ENCODE measurements at places on chromosomes 6 and 20.

GRCh38 chr6:163416557-163417253, 2.2 kb downstream of the QKI start:
- peak; percentile 87 for DNase-seq

DNA sequence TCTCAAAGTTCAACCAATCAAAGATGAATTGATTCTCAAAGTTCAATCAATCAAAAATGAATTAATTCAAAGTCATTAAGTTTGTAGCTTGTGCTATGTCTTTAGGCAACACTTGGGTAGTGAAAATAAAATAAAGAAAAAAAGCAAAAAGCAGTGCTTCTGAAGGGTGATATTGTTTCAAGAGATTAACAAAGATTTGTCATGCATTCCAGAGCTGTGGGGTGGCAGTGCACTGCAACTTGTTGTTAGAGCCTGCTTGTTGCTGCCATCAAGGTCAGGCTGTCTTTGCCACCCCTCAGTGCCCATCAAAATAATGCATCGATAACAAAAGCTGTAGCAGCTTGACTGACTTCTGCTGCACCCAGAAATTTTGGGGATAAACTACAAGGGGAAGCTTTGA, 128.6 kb downstream of the RNF144B start:
- no peak for DNase-seq

GRCh38 chr6:89963391-89963790, 69.1 kb downstream of the GJA10 start:
- peak; percentile 49 for DNase-seq

GRCh38 chr20:35271904-35272303, 6.0 kb downstream of the MMP24OS start:
- peak; percentile 75 for DNase-seq

- no peak for DNase-seq
These were observed 104.2 kb upstream of the CNKSR3 start for GRCh38 chr6:154614641-154615040.

DNA sequence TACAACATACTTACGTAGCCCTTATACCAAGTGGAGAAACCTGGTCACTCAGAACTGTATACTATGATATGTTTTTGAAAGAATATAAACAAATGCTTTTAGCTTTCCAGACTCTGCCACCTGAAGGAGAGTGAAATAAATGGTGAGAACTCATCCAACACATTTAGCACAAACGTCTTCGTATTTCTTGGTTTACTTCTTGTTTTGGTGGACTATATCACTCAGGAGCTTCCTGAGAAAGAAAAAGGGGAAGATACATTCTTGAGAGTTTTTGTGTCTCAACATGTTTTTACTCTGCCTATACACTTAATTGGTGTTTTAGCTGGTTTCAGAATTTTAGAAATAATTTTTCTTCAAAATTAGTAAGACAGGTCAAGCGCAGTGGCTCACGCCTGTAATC, 19.4 kb upstream of the CTAGE9 start:
- DNase-seq = no peak

DNA sequence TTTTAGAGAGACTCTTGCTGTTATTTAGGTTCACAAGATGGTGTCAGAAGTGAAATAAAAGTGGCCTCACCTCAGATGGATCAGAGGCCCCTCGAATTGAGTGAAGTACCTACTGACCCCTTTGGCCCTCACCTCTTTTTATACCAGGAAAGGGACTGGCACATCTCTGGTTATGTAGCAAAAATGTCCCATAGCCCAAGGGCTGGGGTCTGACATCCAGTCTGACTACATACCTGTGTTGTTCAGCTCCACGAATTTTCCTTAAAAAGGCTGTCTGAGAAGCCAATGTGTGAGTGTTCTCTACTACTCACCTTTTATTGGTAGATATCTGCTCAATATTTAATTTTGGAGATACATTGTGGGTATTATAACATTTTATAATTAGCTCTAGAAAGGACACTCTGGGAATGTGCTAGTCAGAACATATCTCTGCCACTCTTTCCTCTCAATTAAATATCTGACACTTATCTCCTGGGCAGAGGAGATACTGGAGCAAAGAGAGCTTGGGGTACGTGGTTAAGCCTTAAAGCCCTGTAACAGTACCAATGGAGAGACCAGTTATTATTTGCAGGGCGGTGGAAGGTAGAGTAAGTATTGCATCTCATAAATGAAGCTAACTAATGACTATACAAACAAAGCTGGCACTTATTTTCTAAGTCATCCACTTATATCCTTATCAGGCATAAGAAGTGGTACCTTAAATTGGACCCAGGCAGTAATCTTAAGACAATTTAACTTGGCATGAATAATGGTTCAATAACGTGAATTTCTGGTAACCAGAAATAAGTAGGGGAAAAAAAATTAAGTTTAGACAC, 20.0 kb upstream of the IL22RA2 start:
- DNase-seq = no peak

DNA sequence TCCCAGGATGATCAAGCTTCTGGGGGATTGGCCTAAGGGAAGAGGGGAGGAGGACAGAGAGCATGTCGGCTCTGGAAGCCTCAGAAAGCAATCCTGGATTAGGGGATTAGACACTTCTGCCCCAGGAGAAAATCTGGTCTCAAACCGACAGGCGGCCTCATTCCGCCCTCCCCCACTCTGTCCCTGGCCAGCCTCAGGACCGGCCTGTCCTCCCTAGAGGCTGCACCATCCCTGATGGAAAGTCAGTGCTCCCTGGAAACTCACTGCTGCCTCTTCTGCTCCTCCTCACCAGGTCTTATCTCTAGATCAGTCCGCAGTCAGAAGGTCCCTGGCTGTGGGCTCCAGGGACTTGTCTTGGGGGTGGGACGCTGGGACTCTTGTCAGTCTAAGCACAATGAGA, 905 bp upstream of the SLC12A5 start:
- no peak for DNase-seq
